ENCODE measurements at places on chromosomes 7 and 10.

- H3K27me3 ChIP-seq: peaks cover 50% of the 10 kb centered on the region
- H3K4me1 ChIP-seq: peaks cover 15% of the 10 kb centered on the region
- no peaks in the 10 kb centered on the region for H3K36me3 ChIP-seq
- H3K27ac ChIP-seq: no peak overlapping the region
- H3K4me3 ChIP-seq: no peak overlapping the region
- no peak for DNase-seq
Measured at GRCh38 chr7:127396184-127396583, 3.7 kb upstream of the ZNF800 start.

GRCh38 chr10:98260350-98260749 is 7.6 kb downstream of the LOXL4 start:
- H3K36me3 ChIP-seq: peaks cover 6% of the 10 kb centered on the region
- peaks cover 4% of the 10 kb centered on the region for H3K4me1 ChIP-seq
- H3K27ac ChIP-seq: no peak overlapping the region
- H3K27me3 ChIP-seq: peaks cover 1% of the 10 kb centered on the region
- H3K4me3 ChIP-seq: no peak overlapping the region

DNA sequence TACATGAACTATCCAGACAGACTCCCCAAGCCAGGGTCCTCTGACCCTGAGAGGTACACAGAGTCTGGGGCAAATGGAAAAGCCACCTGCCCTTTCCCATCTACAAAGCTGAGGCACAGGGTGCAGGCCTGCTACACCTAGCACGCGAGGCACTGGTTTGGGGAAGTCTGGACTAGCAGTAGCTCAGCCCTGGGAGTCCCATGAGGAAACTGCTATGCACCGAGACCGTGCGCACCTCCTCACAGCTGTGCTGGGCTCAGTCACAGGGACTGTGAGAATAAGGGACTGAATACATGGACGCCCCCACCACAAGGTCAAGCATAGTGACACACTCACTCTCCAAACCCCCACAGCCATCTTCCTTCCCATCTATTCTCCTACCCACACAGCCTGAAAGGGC is 8.2 kb downstream of the MAT1A start:
- no peaks in the 10 kb centered on the region for H3K4me1 ChIP-seq
- no peak overlapping the region for H3K27ac ChIP-seq
- H3K4me3 ChIP-seq: no peak overlapping the region
- H3K27me3 ChIP-seq: peaks cover 6% of the 10 kb centered on the region

GRCh38 chr10:59047957-59048618 is 128.4 kb upstream of the PHYHIPL start:
- no peaks in the 10 kb centered on the region for H3K4me1 ChIP-seq
- no peak overlapping the region for H3K27ac ChIP-seq
- H3K4me3 ChIP-seq: no peak overlapping the region

GRCh38 chr7:73770002-73770859 is at the start of gene CLDN3:
Gene CLDN3, minus strand, starts transcription at chr7:73770270. Its CDS starts 221 bp downstream, at chr7:73770049.
- DNase-seq: peak; percentile 67
- peaks cover 6% of the 10 kb centered on the region for H3K4me1 ChIP-seq
- H3K27me3 ChIP-seq: peaks cover 36% of the 10 kb centered on the region
- peak within 1 kb of the TSS; percentile 71 for H3K4me3 ChIP-seq
- peak within 1 kb of the TSS; percentile 25 for H3K27ac ChIP-seq
- H3K36me3 ChIP-seq: no peaks in the 10 kb centered on the region

DNA sequence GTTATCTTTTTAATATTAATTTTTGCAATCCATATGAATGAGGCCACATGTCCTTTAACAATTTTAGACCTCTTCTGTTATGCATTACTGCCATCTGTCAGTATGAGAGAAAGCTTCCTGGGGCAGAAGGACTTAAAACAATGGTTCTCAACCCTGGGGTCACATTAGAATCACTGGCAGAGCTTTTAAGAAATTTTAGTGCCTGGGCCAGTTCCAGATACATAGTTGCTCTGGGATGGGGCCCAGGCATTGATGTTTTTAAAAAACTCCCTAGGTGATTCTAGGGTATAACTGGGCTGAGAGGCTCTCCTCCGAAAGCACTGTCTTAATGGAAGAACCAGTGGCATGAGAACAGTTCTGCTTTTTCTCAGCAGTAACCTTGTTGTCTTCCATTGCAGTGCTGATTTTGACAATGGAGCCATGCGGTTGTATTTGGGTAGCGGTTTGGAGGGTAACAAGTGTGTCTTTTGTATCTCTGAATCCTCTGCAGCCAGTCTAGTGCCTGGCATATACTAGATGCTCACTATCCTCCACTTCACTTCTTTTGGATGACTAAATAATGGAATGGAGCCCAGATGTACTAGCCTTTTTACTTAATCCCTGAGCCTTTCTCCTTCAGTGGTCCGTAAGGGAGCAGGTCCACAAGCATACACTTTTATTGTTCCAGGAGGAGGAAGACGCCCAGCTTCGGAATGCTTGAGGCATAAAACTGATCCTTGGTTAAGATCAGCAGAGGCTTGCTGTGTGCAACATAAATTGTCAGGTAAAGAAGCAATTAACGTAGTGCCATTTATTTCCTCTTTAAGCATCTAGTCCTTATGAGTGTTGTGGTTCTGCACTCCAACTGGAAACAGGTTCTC is 227.1 kb downstream of the AUTS2 start:
- H3K27me3 ChIP-seq: no peaks in the 10 kb centered on the region
- H3K4me1 ChIP-seq: peaks cover 44% of the 10 kb centered on the region
- no peak for DNase-seq
- no peak overlapping the region for H3K4me3 ChIP-seq

- no peak overlapping the region for H3K4me3 ChIP-seq
- no peaks in the 10 kb centered on the region for H3K36me3 ChIP-seq
- H3K4me1 ChIP-seq: peaks cover 20% of the 10 kb centered on the region
Measured at GRCh38 chr7:147474862-147475261, 1115.7 kb upstream of the C7orf33 start.

GRCh38 chr10:112775892-112776674 is 174.0 kb upstream of the TCF7L2 start:
- peaks cover 57% of the 10 kb centered on the region for H3K4me1 ChIP-seq
- no peak overlapping the region for H3K4me3 ChIP-seq
- peaks cover 17% of the 10 kb centered on the region for H3K36me3 ChIP-seq
- peak overlapping the region; percentile 76 for H3K27ac ChIP-seq
- no peak for DNase-seq

GRCh38 chr10:34651416-34652195 is 163.5 kb downstream of the PARD3 start:
- H3K36me3 ChIP-seq: no peaks in the 10 kb centered on the region
- no peaks in the 10 kb centered on the region for H3K27me3 ChIP-seq
- H3K27ac ChIP-seq: peak overlapping the region; percentile 36
- H3K4me3 ChIP-seq: no peak overlapping the region
- DNase-seq: no peak
- peaks cover 62% of the 10 kb centered on the region for H3K4me1 ChIP-seq

All from mesothelial cell of epicardium (in vitro differentiated cells).